ENCODE measurements at places on chromosomes 7 and 10.

- no peak for DNase-seq
Observed at GRCh38 chr7:131753620-131754222, 197.3 kb upstream of the PODXL start.

DNA sequence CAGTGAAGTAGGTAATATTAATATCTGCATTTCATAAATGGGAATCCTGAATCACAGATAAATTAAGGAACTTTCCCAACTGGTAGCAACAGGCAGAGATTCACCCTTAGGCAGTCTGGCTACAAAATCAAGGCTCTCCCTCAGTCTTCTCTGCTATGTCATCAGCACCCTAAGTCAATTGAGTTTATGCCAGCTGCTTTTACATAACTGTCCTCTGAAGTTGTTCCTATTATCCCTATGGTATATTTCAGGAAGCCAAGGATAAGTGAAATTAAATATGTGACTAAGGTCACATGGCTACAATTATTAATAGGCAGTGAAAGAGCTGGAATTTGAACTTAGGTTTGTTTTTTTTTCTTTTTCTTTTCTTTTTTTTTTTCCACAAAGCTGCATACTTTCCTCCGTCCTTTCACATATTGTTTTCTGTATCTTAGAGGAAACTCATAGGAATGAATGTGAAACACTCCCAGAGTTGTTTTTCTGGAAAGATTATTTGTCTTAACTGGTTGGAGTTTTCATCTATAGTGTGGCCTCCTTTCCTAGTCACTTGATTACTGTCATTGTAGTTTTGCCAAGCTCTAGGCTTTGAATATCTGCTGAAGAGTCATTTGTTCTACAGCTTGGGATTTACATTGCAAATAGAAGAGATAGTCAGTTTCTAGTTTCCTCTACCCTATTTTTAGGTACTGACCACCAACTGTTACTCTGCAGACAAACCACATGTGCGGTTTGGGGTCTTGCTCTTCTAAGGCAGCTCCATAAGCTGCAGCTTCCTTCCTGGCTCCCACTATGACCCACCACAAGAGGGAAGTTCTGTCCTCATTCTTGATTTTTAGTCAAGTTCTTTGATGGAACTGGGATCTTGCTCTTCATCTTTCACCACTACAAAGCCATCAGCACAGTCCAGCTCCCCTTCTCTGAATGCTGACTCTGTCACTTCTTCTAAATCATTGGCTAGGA is 338.0 kb upstream of the KIAA1217 start:
- no peak for DNase-seq

DNA sequence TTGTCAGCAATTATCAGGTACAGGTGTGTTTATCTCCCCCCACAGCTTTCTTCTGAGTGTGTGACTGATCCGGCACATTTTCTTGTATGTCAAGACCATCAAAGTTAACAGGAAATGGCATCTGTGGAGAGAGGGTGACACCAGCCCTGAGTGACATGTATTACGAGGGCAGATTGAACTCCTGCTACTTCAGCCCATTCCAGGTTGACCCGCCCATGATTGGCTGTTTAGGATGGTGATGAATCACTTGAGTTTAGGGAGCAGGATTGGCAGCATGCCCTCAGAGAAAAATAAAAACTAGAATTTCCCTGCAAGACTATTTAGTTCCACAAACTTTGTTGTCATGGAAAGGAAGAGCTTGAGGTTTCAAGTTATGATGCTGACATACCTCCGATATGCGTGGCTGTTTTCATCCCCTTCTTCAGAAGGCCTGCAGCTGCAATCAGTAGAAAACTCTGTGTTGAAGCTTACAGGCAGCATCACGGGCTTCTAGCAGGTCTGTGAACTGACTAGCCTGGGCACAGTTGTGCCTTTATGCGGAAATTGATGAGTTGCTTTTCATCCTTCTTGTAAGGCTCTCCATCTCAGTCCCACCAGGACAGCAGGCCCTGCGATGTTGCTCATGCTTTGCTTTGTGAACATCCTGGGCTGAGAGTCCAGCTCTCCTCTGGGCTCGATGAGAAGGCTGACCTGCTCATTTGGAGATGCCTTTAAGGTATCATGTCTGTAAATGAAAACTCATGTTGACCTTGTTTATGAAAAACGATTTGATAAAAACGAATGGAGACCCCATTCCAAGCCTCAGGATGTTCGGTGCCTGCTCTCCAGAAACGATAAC is 8.0 kb upstream of the CELF2 start:
- DNase-seq = no peak

DNA sequence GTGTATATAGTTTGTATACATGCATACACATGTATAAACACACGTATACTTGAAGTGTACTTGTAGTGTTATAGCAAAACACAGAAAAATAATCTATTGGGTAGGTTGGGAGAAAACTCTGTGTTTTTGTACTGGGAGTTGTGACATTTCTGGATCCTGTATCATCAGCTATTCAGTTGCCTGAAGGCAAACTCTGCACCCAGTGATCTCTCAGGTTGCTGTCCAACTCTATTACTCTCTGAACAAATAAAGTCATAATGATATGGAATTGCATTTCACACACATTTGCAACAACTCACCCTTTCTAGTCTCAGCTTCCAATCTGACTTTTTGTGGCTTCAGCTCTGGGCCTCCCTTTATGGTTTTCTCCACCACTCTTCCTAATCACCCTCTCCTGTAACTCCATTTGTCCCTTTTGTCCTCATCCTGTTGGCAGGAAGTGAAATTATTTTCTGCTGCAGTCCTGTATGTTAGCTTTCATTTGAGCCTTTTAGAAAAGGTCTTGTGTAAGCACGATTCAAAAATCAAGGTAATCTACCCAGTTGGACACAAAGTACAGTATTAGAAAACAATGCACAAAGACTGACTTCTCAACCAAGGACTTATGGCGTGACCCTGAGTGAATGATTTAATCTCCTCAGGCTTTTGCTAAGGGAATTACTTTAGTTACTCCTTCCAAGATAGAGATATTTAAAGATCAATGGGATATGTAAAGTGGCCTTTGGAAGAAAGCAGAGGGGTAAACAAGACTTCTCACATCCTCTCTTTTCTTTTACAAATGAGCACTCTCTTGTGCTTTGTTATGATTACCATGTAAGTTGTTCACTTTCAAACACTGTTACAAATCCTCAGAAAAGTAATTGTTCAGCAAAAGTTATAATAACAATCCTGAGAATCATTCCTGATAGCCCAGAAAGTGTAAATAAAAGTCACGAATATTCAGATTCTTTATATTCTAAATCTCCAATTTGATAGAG is 249.1 kb downstream of the KCND2 start:
- DNase-seq = no peak

GRCh38 chr10:102120991-102121738 is 997 bp upstream of the LDB1 start:
- no peak for DNase-seq

DNA sequence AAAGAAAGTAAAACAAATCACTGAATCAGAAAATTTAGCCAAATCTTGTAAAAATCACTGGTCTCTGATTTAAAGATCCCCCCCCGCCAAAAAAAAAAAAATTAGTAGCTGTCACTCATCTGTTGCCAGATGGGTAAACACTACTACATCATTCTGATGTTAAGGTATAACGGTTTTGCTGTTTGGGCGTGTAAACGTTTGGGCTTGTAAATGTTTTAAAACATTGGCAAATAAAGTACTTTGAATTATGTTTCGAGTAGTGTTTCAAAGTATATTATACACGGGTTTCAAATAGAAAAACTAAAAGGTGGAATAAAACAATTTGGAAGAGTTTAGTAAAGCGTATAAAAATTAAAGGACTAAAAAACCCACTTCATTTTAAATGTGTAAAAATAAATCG is 1.5 kb downstream of the TMEM229A start:
- DNase-seq = no peak

DNA sequence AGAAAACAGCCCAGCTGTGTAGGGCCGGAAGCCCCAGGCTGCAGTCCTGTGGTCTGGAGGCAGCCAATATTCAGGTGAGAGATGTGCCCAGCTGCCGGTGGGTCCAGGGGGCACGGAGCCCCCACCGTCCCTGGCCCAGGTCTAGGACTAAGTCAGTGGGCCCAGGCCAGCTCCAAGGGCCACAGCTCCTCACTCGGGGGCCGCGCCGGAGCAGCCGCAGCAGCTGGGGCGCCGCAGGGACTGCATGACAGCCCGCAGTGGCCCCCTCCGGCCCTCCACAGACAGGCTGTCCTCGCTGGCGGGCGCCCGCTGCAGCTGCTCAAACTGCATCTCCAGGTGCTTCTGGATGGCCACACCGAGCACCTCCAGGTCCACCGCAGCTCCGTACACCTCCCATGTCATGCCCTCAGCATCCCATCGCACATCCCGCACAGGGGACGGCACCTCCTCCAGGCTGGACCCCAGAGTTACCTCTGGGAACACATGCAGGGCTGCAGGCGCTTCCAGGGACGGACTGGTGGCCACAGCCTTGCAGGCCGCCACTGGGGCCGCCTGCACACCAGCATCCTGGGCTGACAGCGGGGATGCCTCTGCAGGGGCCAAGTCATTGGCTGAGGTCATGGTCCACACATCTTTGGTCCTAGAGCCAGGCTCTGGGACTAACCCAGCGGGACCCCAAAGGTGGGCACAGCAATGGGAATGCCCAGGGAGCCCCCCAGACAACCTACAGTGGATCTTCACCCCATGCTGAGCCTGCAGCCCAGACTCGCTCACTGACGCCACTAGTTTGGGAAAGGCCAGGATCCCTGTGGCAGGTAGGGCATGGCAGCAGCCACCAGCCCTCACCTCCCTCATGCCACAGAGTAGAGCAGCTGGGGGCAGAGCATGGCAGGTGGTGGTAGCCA is 7.0 kb downstream of the GPRIN2 start:
- peak; percentile 3 for DNase-seq

DNA sequence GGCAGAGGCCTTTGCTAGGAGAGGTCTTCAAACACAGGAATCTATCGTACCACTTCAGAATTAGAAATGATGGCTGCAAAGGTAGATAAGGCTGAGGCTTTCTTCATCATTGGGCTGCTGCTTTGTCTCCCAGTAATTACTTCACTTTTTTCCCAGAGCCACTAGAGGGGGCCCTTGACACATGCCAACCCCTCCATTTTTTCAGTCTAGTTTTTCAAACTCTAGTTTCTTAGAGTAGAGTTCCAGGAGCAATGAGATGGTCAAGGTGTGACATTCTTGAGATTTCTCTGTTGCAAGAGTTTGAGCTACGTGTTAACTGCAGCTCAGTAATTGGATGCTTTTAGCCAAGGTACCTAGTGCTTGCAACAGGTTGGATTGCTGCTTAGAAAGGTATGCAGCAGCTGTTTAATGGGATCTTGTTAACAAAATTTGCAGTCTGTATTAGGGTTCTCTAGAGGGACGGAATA is 33.8 kb upstream of the RBM20 start:
- peak; percentile 50 for DNase-seq

- no peak for DNase-seq
Observed at GRCh38 chr10:22314852-22315251, 1.3 kb upstream of the COMMD3 start.

- no peak for DNase-seq
Observed at GRCh38 chr10:113515601-113516000, 37.3 kb upstream of the HABP2 start.

DNA sequence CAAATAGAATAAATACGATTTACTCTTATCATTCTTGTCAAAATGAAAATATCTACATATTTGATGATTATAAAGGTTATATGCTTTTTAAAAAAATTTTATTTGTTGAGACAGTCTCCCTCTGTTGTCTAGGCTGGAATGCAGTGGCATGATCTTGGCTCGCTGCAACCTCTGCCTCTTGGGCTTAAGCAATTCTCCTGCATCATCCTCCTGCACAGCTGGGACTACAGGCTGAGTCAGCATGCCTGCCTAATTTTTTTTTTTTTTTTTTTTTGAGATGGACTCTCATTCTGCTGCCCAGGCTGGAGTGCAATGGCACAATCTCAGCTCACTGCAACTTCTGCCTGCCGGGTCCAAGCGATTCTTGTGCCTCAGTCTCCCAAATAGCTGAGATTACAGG is 48.9 kb downstream of the PUS7 start:
- DNase-seq = no peak

DNA sequence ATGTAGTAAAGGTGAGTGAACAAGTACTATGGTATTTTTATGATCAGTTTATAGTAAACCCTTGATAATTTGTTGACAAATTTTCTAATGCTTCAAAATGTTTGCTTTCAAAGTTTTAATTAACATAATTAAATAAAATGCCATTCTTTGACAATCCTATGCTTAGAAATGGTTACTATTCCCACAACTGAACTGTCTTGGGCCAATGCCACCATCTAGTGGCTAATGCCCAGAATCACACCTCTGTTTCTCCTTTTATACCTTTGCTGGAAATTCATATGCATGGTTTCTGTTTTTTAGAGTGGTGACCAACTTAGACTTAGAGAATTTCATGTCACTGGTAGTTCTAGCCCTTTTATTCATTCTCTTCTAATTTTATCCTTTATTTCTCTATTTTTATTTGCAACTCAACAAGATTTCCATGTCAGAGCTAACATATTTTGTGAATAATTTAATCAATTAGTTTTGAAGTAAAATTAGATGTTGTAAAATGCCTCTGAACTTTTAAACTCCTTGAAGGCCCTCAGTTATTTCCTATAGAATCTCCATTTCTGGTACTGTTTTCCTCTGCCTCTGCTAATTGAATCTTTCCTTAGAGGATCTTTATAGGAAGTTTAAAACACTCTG is 31.1 kb downstream of the PCGF5 start:
- peak; percentile 48 for DNase-seq

- DNase-seq = no peak
Observed at GRCh38 chr7:97734255-97734654, 2.4 kb downstream of the TAC1 start.

DNA sequence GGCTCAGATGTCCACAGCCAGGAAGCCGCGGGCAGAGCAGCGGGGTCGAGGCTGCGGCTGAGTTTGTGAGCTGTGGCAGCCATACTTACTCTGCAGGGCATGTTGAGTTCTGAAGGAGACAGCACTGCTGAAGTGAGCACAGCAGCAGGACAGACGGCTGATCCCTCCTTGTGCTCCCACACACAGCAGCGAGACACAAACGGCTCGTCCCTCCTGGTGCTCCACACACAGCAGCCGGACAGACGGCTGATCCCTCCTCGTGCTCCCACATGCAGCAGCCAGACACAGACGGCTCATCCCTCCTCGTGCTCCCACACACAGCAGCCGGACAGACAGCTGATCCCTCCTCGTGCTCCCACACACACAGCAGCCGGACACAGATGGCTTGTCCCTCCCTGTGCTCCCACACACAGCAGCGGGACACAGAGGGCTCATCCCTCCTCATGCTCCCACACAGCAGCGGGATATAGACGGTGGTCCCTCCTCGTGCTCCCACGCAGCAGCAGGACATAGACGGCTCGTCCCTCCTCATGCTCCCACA is 305.1 kb downstream of the PTPRN2 start:
- no peak for DNase-seq

- no peak for DNase-seq
Observed at GRCh38 chr7:102834999-102835398, 77.8 kb upstream of the LRRC17 start.

DNA sequence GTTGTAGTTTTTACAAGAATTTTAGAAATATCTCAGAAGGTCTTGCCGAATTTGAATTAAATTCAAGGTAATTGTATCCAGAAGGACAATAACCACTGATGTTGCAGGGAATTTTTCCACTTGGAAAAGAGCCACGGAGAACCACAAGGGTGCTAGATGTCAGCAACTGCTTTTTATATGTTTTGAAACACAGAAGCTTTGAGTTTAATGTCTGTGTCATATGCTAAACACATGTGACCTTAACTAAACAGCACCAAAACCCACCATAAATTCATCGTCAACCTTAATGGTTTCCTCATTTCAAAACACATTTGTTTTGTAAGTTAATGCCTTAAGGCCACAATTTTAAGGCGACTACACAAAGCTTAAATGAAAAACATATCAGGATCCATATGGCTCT is 106.9 kb downstream of the COL28A1 start:
- no peak for DNase-seq

All from activated gamma-delta T cell treated with Interleukin-2 at 50 U/mL for 16 hours (primary cell).